Cerebellar nuclear complex (tissue), 1 donor: ENCODE measurements at places on chromosomes 5 and 9.

DNA sequence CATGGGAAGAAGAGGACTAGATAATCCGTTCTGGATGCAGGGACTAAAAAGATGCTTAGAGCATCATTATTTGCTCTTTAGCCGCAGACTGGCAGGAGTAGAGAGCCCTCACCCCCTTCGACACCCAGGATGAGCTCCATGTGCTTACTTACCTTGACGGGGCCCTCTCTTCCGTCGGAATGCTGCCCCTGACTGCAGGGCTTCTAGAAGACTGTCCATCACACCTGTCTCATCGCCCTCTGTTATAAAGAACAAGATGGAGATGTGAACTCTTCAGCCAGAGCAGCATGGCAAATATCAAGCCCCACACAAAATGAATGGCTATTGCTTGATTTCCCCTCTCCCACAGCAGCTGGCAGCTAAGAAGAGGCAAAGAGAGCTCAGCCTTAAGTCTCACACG is 35.1 kb downstream of the PCDHGC5 start:
- no peak for DNase-seq

- DNase-seq, result no peak
Observed at GRCh38 chr9:79672236-79672635, 100.5 kb downstream of the TLE4 start.

DNA sequence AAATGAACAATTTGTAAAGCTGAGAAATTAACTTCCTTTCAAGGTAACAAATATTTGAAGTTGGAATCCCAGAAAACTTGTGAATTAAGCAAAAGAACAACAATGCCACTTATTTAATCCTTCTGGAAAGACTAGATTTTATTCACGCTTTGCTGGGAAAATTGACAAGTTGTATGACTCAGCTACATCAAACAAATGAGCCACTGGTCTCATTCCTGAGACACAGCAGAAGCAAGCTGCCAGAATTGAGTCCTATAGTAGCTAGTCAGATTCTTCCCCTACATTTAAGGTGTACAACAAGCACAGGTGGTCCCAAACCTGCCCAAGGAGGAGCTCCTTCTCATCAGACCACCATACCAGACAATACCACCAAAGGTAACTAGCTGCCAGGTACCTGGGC is 280.7 kb downstream of the SPOCK1 start:
- DNase-seq, result no peak

GRCh38 chr5:151106043-151106442 is 25.2 kb upstream of the TNIP1 start:
- no peak for DNase-seq
